NCI-H446 treated with DMSO at 0.1 percent for 48 hours (cell line): ENCODE measurements at places on chromosomes 13 and 19.
A peak's percentile ranks its signal among the peaks of the same experiment; 100 is the strongest.

GRCh38 chr19:9673912-9674662 lies 813 bp downstream of the ZNF562 start:
- DNase-seq: no peak

- no peak for DNase-seq
Observed at GRCh38 chr19:676339-677105, at the start of gene FSTL3. Gene FSTL3, plus strand, starts transcription at chr19:676392. Its CDS starts 32 bp downstream, at chr19:676424.

DNA sequence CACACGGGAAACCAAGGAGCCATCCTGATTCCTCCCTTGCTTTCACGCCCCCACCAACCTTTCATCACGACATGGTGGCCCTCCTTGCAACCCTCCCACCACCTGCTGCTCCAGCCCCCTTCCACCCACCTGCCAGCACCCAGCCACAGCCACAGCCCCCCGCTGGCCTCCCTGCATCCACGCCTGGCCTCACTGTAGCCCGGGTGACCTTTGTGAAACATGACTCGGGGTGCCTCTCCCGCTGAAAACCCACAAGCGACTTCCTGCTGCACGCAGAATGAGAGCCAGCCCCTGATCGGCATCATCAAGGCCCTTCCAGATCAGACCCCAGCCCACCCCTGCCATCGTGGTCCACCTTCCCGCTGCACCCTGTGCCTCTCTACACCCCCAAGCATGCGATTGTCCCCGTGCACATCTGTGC lies 14.9 kb downstream of the POP4 start:
- no peak for DNase-seq

DNA sequence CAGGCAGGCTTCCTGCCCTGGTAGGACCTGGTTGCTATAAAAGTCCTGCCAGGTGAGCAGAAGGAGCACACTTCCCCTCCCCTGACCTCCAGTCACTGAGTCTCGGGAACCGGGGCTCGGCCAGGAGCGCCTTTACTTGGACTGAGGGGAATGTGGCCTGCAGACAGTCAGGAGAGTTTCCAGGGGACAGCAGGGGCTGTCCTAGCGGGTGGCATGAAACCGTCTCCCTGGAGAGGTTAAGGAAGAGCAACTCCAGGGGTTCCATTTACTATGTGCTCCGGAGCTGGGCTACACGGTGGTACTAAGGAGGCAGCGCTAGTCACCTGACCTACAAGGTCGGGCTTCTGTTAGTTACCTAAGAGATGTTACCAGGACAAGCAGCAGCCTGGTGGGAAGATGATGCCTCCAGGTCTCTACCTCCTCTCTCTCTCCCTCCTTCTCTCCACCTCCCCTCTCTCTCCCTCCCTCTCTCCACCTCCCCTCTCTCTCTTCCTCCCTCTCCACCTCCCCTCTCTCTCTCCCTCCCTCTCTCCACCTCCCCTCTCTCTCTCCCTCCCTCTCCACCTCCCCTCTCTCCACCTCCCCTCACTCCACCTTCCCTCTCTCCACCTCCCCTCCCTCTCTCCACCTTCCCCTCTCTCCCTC lies 4.1 kb upstream of the CNOT3 start:
- DNase-seq: no peak

DNA sequence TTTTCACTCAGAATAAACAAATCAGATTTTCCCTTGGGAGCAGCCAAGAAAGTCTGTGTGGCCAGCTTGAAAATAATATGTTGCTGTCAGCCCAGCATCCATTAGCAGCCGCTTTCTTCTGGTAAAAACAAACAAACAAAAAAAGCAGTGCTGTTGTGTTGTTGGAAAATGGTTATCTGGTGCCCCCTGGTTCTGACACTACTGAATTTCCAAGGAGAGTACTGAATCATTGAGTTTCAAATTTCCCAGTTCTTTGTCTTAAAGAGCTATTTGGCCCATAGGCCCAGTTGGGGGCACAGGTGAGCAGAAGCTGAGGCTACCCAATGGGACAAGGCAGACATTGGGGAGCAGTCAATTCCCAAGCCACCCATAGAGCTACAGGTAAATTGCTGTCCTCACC lies 995.9 kb downstream of the UQCRFS1 start:
- no peak for DNase-seq

- DNase-seq: no peak
Observed at GRCh38 chr13:89584058-89584620, 1763.3 kb upstream of the MIR17HG start.

- DNase-seq: peak; percentile 42
Observed at GRCh38 chr13:21967871-21968270, 297.0 kb downstream of the FGF9 start.
